ENCODE measurements at places on chromosomes 3 and 15.
A peak's percentile ranks its signal among the peaks of the same experiment; 100 is the strongest.

GRCh38 chr3:4716706-4717362, 223.7 kb downstream of the ITPR1 start:
- DNase-seq: no peak

GRCh38 chr3:117820658-117821299, 1111.2 kb downstream of the TUSC7 start:
- DNase-seq: no peak

GRCh38 chr3:177596248-177596815, 399.1 kb upstream of the TBL1XR1 start:
- no peak for DNase-seq

DNA sequence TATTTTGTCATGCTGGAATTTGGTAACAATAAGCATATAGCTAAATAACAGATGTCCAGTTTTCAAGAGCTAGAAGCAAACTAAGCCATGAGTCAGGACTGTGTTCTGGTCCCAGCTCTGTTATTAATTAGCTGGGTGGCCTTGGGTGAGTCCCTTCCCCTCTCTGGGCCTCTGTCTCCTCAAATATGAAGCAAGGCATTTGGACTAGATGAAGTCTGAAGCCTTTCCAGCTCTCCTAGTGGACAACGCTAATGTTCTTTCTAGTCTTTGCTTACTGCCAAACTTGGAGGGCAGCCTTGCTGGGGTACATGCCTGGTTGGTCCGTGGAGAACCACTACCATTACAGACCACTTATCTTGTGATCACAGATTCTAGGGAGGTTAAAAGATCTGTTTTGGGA, 127.6 kb downstream of the DUT start:
- DNase-seq: no peak

GRCh38 chr3:44827196-44827595, 34.5 kb upstream of the TMEM42 start:
- no peak for DNase-seq

GRCh38 chr15:81728726-81729125, 317.1 kb downstream of the MEX3B start:
- DNase-seq: no peak

DNA sequence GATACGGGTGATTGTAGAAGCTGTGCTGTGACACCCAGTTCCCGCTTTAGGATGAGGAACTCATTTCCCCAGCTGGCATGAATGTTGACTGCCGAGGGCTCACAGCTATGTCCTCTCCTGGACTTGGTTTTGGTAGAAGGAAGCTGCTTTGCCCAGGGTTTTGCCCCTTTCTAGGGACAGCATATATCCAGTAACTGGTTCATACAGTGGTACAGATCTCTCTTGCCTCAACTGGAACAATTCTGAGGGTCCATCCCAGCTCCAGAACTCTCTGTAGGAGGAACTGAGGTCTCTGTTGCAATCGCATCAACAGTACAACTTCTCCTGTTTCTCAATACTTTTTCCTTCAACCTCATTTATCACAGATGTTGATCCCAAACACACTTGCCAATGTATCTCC, 54.5 kb upstream of the FNDC3B start:
- DNase-seq: no peak

- no peak for DNase-seq
Observed at GRCh38 chr3:140595295-140595694, 82.6 kb upstream of the TRIM42 start.

DNA sequence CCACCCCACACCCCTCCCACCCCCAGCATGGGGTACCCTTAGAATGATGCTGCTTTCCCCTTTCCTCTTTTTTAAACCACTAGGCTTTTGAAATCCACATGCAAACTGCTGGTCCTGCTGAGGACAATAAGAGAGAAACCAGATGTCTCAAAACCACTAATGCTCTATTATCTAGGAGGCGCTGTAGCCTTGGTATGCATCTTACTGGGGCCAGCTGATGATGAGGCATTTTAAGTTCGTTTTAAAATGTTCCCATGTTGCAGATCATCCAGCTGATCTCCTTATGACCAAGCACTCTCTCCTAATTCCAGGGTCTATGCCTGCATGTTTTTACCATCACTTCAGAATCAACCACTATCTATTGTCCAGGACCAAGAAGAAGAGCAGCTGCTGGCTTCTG, 1.3 kb downstream of the NME9 start:
- DNase-seq: no peak

DNA sequence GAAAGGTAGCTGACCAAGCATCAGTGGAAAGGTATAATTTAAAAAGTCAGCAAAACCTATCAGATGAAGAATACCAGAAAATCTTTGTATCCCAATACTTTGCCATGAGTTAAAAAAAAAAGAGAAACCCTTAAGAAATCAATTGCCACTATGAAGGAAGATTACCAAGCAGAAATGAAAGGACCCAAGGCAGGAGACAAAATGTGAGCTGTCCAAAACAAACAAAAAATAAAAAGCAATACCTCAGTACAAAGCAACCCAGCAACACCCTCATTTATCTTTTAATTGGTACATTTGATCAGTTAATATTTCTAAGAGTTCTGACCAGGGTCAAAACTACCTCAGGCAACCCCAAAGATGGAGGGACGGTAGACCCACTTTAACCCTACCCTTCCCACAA, 65.3 kb downstream of the MOBP start:
- DNase-seq: no peak

- DNase-seq: no peak
Observed at GRCh38 chr3:37241880-37242279, 67.5 kb upstream of the LRRFIP2 start.

DNA sequence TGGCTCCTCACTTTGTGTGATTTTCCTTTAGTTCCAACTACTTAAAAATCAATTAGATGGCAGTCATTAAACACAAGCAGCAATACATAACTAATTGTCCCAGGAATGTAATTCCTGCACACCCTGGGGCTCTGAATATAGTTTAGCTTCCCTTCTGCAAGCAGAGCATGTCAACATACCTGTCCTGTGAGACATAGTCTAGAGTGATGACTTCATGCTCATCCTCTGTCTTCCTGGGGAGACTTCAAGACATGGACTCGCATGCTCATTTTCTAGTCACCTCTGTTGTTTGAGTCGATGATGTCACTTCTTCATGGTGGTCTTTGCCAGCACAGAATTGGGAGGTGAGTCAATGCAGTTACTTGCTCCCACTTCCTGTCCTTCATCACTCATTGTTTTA, 15.7 kb downstream of the C3orf52 start:
- DNase-seq: no peak

DNA sequence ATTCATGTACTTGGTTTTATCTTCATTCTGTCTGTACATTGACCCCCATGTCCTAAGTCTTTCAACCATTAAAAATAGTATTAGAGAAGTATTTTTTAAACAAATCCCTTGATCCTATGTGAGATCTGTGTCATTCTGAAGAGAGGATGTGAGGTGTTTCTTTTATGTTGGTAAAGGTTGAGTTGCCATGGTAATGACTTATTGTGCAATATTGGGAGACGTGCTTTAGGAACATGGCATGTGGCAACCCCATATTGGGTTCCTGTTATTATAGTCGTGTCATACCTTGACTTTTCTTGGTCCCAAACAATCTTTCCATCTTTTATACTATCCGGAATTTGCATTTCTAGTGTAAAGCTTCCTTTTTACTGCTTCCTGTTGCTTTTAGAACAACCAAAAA, 203.1 kb downstream of the KCNAB1 start:
- DNase-seq: no peak

DNA sequence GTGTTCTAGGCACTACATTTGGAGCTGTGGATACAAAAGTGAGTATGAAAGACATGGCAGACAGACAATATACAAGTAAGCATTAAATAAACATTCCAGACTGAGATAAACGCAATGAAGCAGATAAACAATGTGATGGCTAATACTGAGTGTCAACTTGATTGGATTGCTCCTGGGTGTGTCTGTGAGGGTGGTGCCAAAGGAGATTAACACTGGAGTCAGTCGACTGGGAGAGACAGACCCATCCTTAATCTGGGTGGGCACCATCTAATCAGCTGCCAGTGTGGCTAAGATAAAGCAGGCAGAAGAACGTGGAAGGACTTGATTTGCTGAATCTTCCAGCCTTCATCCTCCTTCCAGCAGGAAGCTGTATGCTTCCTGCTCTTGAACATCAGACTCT, 77.2 kb downstream of the CADPS start:
- no peak for DNase-seq

DNA sequence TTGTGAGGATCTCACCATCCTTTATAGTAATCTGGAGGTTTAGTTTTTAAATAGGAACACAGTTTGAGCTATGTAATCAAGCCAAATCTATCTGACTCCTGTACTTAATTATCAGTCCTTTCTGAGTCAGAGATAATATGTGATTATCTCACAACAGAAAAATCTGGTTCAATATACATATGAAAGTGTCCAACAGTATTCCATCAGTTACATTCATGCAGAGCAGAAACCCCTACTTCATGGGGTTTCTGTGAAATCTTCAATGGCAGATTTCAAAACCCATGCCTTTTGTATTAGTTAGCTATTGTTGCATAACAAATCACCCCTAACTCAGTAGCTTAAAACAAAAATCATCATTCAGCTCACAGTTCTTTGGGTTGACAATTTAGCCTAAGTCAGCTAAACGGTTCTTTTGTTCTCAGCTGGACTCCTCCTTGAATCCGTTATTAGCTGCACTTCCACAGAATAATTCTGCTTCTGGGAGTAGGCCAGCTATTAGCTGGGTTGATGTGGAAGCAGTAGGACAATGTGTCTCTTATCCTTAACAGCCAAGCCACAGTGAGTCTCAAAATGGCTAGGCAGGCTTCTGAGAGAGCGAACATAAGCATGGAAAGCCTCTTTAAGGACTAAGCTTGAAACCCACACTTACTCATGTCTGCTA, 42.9 kb upstream of the ARPP21 start:
- no peak for DNase-seq

DNA sequence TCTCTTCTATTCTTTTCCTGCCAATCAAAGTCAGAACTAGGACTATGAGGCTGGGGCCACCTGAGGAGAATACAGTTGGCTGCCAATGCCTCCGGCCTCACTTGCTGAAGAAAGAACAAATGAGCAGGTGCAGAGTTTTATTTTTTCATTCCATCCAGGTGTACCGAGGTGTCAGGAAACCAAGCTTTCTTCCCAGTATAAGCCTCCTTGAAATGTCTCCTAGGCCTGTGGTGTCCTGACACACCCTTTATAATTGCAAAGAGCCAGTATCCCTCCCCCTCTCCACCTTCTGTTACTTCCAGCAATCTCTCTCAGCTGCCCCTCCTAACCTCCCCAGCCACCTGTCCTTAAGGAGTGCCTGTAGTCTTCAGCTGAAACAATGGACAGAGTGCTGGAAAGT, 127.9 kb downstream of the SLC9A9 start:
- no peak for DNase-seq

DNA sequence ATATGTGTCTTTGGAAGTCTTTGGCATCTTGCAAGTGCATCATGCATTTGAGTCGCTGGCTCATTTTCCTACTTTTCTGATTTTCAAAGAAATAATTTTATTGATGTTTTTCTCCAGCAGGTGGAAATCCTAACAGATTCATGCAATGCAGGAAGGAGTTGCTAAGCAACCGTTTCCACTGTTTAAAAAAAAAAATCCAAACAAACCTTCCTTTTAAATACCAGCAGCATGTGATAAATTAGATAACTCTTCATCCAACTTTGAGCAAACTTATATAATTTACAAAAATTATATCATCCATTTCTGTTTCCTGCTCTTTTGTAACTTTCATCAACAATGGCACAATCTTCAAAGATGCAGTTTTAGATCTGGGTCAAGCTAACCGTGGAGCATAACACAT, 364.1 kb downstream of the MFSD1 start:
- no peak for DNase-seq

DNA sequence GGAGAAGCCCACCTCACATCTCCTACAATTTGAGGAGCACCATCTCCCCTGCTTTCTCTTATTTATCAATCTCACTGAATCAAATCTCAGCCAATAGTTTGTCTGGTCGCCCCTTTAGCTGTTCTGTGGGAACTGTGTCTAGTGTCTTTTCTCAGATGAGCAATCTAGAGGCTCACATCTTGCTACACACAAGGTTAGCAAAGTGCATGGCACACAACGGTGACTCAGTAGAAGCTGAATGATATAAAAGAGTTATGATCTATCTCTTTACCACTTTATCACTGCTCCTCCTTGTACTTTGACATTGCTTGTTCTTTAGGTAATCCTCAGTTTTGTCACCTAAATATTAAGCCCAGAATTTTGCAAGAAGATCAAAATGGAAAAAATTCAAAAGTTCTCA, 16.8 kb upstream of the COLQ start:
- no peak for DNase-seq

GRCh38 chr15:36458411-36458810, 121.0 kb upstream of the CDIN1 start:
- DNase-seq: no peak

DNA sequence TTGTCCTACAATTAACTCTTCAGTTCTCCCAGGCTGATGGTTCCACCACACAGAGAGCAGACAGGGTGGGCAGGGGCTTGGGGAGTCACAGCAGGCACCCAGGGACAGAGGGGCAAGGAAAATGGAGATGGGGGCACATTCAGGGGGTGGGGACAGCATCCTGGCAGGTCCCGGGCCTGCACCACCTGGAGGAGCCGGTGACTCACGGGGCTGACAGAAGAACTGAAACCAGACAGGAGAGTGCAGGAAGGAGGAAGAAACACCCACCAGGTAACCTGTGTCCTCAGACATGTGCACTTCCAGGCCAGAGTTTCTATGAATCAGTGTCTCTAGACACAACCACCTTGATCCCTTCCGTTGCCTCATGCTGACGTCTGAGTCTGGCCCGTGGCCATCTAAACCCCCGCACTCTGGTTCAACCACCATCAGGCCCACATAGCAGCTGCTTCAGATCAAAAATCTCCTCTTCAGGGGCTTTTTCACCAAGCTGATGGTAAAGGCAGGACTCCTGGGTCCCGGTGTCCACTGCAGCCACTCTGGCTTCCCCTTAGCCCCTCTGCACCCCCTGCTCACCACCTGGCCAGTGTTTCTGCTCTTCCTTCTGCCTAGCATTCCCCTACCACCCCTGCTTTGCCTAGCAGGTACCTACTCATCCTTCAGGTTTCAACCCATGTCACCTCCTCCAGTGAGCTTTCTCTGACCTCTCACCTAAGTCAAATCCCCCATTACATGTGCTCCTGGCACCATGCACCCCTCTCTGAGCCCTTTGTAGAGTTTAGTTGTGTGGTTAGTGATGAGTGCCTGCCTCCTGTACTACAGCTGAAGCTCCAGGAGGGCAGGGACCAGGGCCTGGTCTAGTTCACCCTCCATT, 16.5 kb upstream of the CYP11A1 start:
- DNase-seq: peak; percentile 78

- no peak for DNase-seq
Observed at GRCh38 chr3:171225708-171226107, 199.2 kb upstream of the SLC2A2 start.

DNA sequence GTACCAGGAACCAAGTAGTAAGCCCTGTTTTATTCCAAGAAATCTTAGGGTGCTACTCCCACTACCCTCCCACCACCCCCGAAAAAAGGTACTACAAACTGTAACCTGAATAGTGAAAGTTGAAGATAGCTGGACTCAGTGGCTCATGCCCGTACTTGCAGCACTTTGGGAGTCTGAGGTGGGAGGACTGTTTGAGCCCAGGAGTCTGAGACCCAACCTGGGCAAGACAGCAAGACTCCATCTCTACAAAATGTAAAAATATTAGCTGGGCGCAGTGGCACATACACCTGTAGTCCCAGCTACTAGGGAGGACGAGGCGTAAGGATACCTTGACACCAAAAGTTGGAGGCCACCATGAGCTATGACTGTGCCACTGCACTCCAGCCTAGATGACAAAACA, 7.9 kb downstream of the RHOA start:
- no peak for DNase-seq

Measured in stimulated activated CD8-positive, alpha-beta memory T cell treated with anti-CD3 and anti-CD28 coated beads, Interleukin-2, amount 100 ng/mL, for 48 hours (primary cell).